ENCODE measurements at places on chromosomes 1 and 21.

GRCh38 chr1:60589046-60589748 is 493.2 kb upstream of the NFIA start:
- DNase-seq: no peak

DNA sequence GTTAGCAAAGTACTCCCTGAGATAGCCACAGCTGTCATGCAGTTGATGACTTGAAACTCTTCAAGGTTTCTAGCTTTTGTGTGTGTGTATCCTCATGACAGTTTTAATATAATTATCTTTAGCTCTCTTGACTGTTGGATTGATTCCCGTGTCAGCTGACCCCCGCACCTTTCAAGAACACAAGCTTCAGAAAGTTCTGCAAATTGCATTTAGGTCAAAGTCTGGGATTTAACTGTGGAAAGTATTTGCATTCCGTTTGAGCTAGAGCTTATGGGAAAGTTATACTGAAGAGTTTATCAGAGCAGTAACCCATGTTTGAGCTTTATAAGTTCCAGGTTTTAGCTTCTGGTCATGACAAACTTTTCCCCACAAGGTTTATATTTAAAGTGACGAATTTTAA is 380.1 kb upstream of the CHRM3 start:
- no peak for DNase-seq

- DNase-seq: peak; percentile 31
These were observed 411.8 kb upstream of the ESRRG start for GRCh38 chr1:217134857-217135568.

DNA sequence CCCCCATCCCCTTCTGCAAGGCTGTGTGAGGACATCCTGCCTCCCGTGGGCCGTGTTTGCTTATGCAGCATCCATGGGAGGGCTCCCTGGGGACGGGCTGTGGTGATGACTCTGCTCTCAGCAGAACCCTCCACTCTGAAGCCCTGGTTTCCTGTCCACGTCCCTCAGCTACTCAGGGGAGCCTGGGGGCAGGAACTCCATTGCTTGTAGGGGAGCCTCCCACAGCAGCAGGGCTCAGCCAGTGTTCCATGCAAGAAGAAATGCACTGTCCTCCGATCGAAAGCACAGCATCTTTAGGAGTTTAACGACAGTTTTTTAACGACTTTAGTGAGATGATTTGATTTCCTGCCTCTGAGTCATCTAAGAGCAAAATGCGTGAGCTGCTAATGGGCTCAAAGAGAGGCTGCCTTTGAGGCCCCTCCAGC is 8.3 kb upstream of the KCNAB2 start:
- peak; percentile 59 for DNase-seq

- DNase-seq: no peak
These were observed 44.4 kb downstream of the COL11A1 start for GRCh38 chr1:103063921-103064320.

- no peak for DNase-seq
These were observed 20.1 kb downstream of the FAM151A start for GRCh38 chr1:54603241-54603640.

- DNase-seq: no peak
These were observed 27.1 kb upstream of the KCTD3 start for GRCh38 chr1:215539803-215540570.

GRCh38 chr1:228397966-228398365 is 8.7 kb downstream of the TRIM11 start:
- DNase-seq: no peak

GRCh38 chr1:239386453-239387303 is at the start of gene CHRM3:
Gene CHRM3 (plus strand): TSS chr1:239386568. CDS start chr1:239907452, 520,884 bp downstream.
- DNase-seq: no peak

- no peak for DNase-seq
These were observed 31.1 kb downstream of the EPHA8 start for GRCh38 chr1:22594396-22594795.
